Fibroblast of villous mesenchyme (primary cell): ENCODE measurements at places on chromosomes 1 and 21.

GRCh38 chr1:101086783-101087182 lies 61.2 kb upstream of the DPH5 start:
- peak; percentile 21 for DNase-seq

GRCh38 chr1:159181328-159182024 lies 10.1 kb downstream of the CADM3 start:
- DNase-seq, result no peak

GRCh38 chr1:181632492-181632891 lies 149.2 kb downstream of the CACNA1E start:
- no peak for DNase-seq

- no peak for DNase-seq
Measured at GRCh38 chr1:189567890-189568289, 909.8 kb downstream of the BRINP3 start.

GRCh38 chr1:228871314-228872061 lies 136.2 kb downstream of the RHOU start:
- DNase-seq, result peak; percentile 87

GRCh38 chr21:33761441-33762036 lies 119.2 kb downstream of the ITSN1 start:
- DNase-seq, result peak; percentile 98

DNA sequence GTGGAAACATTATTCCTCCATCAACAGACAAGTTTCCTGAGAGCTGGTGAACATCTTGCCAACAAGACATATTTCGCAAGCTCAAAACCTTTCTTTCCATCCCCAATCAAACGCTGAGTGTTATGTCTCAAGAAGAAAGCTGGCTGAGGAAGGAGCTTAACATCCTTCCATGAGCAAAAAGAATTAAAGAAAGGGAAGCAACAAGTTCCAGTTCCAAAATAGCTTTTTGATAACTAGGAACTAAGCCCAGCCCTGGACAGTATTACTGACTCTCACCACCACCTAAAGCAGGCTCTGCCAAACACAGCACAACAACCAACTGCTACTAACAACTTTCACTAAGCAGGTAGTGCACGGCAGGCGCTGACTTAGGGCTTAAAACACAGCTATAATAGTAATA lies 50.2 kb downstream of the CAPZB start:
- peak; percentile 93 for DNase-seq
